ENCODE measurements at places on chromosomes 2 and 18. TPM values are rescaled to one million over a fixed set of nuclear protein-coding genes. Genes with fewer than 3 reads are reported as not detected.

The OSR1 gene
- polyA plus RNA-seq, result 0.18 TPM

The CCNYL1 gene
- polyA plus RNA-seq, result 12.9 TPM

The KCNE4 gene
- 0.10 TPM for polyA plus RNA-seq

The NEU2 gene
- not detected for polyA plus RNA-seq

The RAD51AP2 gene
- not detected for polyA plus RNA-seq

The PTPRM gene
- 6.2 TPM for polyA plus RNA-seq
